ENCODE measurements at places on chromosomes 16 and 17. TPM values are rescaled to one million over a fixed set of nuclear protein-coding genes. Genes with fewer than 3 reads are reported as not detected.

- no peaks in the 10 kb centered on the region for H3K4me1 ChIP-seq
- no peaks in the 10 kb centered on the region for H3K36me3 ChIP-seq
- no peak overlapping the region for H3K27ac ChIP-seq
- H3K27me3 ChIP-seq: no peaks in the 10 kb centered on the region
- no peak overlapping the region for H3K4me3 ChIP-seq
Observed at GRCh38 chr16:261031-261691, 14.6 kb downstream of the RGS11 start.

Gene VTN
- total RNA-seq: 1,128 TPM

DNA sequence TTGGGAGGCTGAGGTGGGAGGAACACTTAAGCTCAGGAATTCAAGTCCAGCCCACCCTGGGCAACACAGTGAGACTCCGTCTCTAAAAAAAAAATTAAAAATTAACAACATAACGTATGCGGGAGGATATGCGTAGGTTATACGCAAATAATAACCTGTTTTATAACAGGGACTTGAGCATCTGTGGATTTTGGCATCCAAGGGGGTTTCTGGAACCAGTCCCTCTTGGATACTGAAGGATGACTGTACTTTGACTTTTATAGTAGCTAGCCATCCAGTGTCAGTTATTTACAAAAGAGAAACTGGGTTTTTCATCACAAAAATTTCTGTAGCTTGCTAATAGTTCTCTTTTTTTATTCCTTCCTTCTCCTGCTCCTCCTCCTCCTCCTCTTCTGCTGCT, 64.5 kb downstream of the TNRC6C start:
- no peaks in the 10 kb centered on the region for H3K36me3 ChIP-seq
- no peak overlapping the region for H3K27ac ChIP-seq
- no peaks in the 10 kb centered on the region for H3K27me3 ChIP-seq
- H3K4me1 ChIP-seq: no peaks in the 10 kb centered on the region
- H3K4me3 ChIP-seq: no peak overlapping the region

Gene SLC12A3
- not detected for total RNA-seq

- no peaks in the 10 kb centered on the region for H3K36me3 ChIP-seq
- no peaks in the 10 kb centered on the region for H3K4me1 ChIP-seq
- no peak overlapping the region for H3K4me3 ChIP-seq
- no peak for DNase-seq
Observed at GRCh38 chr16:49967012-49967559, 57.9 kb upstream of the CNEP1R1 start.

- H3K4me3 ChIP-seq: no peak overlapping the region
- H3K27ac ChIP-seq: no peak overlapping the region
- peaks cover 7% of the 10 kb centered on the region for H3K4me1 ChIP-seq
- H3K36me3 ChIP-seq: peaks cover 5% of the 10 kb centered on the region
Observed at GRCh38 chr17:19935169-19935568, 42.5 kb downstream of the AKAP10 start.

DNA sequence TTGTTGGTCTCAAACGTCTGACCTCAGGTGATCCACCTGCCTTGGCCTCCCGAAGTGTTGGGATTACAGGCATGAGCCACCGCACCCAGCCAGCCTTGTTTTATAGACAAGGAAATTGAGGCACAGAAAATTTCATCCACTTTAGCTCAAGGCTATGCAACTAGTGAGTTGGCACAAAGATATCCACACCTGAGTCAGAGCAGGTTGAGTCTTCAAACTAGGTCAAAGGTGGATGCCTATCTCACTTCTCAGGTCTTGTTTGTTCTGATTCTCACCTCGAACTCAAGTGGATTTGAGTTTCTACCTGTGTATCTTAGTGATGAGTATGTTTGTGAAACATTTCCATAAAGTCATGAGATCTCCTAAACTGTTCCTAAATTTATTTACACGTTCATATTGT, 35.6 kb upstream of the GAS7 start:
- no peaks in the 10 kb centered on the region for H3K27me3 ChIP-seq

Gene ZDHHC1
- 1.9 TPM for total RNA-seq

- no peak overlapping the region for H3K27ac ChIP-seq
- H3K4me3 ChIP-seq: no peak overlapping the region
- H3K36me3 ChIP-seq: no peaks in the 10 kb centered on the region
- H3K27me3 ChIP-seq: no peaks in the 10 kb centered on the region
Observed at GRCh38 chr16:54203384-54203783, 83.2 kb downstream of the IRX3 start.

Gene METTL22
- total RNA-seq: 16.9 TPM

DNA sequence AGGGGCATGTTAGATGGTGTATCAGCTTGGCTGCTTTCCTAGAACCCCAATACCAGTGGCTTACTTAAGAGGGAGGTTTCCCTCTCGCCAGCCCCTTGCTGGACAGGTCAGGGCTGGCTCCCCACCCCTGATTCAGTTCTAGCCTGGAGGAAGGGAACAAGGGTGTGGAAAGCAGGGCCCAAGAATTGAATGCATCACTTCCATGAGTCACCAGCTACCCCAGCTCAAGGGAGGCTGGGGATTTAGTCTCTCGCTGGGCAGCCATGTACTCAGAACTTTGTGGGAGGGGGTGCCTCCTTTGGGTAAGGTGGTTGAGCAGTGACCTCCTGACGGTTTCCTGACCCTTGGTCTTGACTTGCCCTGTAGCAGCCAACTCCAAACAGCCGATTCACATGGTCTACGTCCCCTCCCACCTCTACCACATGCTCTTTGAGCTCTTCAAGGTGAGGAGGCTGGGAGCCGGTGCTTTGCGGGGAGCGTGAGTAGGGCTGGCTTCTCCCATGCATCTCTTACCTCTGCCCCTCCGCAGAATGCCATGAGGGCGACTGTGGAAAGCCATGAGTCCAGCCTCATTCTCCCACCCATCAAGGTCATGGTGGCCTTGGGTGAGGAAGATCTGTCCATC, 12.8 kb downstream of the PDK2 start:
- H3K27ac ChIP-seq: no peak overlapping the region
- no peak overlapping the region for H3K4me3 ChIP-seq
- DNase-seq: no peak

Gene ERI2
- total RNA-seq: 20.8 TPM

Gene CACNA1H
- total RNA-seq: 8.6 TPM

DNA sequence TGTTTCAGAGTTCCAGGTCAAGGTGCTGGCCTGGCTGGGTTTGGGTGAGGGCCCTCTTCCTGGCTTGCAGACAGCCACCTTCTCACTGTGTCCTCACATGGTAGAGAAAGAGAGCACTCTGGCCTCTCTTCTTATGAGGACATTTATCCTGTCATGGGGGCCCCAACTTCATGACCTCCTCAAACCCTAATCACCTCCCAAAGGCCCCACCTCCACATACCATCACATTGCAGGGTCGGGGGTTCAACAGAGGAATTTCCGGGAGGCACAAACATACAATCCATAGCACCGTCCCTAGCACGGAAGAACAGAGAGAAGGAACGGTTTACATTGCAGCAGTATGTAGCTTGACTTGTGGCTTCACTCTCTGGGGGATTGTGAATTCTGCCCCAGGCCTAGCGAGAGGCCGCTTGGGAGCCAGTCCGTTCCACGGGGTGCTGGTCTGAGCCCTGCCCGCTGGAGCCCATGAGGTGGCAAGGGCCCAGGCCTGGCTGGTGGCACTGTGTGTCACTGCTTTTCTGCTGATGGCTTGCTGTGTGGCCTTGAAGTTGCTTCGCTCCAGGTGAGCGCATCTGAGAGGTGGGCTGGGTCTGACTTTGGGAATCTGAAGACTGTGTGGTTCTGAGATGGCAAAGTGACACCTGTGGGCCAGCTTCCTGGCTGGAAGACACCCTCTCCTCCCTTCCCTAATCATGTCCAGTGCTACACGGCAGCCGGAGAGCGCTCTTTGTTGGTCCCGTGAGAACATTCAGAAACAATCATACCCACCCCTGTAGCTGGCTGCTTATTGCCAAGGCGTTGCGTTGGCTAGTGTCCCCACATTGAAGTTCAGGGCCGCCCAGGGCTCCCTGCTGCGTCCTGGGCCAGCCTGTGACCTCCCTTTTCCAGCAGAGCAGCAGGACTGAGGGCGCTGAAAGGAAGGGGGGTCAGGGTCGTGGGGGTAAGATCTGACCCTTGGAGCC, 98.3 kb downstream of the CMIP start:
- H3K27me3 ChIP-seq: no peaks in the 10 kb centered on the region
- DNase-seq: no peak
- H3K4me3 ChIP-seq: no peak overlapping the region
- H3K4me1 ChIP-seq: peaks cover 45% of the 10 kb centered on the region

Gene CIBAR2
- total RNA-seq: not detected

DNA sequence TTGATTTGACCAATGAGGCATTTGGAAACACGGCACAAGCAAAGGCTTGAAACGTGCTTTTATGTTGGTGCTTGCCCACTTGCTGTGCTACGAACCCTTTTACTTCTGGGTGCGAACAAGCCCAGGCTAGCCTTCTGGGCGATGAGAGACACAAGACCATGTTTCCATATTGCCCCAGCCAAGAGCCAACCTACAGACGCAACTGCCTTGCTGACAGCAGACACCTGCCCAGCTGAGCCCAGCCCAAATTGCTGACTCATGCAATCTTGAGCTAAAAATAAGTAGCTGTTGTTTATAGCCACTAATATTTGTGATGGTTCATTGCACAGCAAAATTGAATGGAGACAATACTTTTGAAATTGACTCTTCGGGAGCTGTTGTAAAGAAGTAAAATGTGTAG, 464.5 kb downstream of the WWOX start:
- no peaks in the 10 kb centered on the region for H3K36me3 ChIP-seq
- no peaks in the 10 kb centered on the region for H3K27me3 ChIP-seq
- H3K27ac ChIP-seq: no peak overlapping the region
